ENCODE measurements at places on chromosomes 5 and 9. TPM values are rescaled to one million over a fixed set of nuclear protein-coding genes. Genes with fewer than 3 reads are reported as not detected.

GRCh38 chr9:137943655-137944054 is 66.1 kb downstream of the CACNA1B start:
- no peak for DNase-seq

DNA sequence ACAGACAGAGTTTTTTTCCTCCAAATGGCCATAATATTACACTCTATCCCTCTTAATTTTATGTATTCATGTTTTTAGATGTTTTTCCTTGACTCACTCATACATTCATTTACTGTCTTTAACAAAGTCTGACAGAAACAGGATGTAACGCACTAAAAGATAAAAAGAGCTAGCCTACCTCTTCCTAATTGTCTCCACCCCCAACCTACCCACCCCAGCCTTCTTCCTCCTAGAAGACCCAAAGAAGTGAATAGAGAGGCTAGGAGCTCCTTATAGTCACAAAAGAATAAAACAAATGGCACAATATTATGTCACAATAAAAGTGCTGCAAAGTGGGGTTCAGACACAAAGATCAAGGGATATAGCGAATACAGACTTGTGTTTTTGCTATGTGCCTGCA is 719 bp downstream of the NOL8 start:
- no peak for DNase-seq

The GPR151 gene
- total RNA-seq = under 0.01 TPM

The SLC34A1 gene
- total RNA-seq = 0.05 TPM

The MYOZ3 gene
- 0.47 TPM for total RNA-seq
